ENCODE measurements at places on chromosomes 1 and 21.

DNA sequence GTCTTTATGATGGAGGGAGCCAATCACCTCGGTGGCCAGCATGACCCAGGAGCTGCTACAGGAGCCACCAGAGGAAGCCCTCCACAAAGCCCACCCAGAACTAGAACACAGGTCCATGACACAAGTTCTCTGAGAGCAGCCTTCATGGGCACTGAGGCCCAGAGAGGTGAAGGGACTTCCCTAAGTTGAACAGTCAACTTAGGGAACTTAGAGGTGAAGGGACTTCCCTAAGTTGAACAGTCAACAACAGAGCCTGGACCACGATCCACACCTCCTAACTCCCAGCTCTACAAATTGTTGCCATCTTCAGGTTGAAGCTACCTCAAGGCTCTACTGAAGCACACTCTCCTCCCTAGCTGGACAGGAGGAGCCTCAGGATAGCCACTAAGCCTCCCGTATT, 132.7 kb downstream of the CCDC185 start:
- peaks cover 3% of the 10 kb centered on the region for H3K4me1 ChIP-seq
- H3K27ac ChIP-seq = no peak overlapping the region
- no peak for DNase-seq
- no peak overlapping the region for H3K4me3 ChIP-seq

DNA sequence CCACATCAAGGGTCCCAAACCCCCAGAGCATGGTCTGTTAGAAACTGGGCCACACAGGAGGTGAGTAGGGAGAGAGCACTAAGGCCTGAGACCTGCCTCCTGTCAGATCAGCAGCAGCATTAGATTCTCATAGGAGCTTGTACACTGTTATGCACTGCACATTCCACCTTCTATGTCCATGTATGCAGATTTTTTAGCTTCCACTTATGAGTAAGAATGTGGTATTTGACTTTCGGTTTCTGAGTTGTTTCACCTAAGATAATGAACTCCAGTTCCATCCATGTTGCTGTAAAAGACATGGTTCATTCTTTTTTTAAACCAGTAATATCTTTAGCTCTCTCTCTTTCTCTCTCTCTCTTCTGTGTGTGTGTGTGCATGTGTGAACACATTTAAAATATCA, 663 bp upstream of the GBP6 start:
- no peak overlapping the region for H3K4me3 ChIP-seq
- H3K4me1 ChIP-seq = peaks cover 4% of the 10 kb centered on the region
- H3K27ac ChIP-seq = no peak overlapping the region
- no peak for DNase-seq
- no peaks in the 10 kb centered on the region for H3K36me3 ChIP-seq

DNA sequence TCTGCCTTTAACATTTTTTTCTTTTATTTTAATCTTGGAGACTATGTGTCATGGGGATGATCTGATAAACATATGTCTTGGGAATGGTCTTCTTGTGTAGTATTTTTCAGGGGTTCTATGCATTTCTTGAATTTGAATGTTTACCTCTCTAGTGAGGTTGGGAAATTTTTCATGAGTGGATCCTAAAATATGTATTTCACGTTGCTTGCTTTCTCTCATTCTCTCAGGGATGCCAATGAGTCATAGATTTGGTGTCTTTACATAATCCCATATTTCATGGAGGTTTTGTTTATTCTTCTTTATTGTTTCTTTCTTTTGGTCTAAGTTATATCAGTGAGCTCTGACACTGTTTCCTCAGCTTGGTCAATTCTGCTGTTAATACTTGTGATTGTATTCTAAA, 1237.2 kb downstream of the PLA2G4A start:
- no peaks in the 10 kb centered on the region for H3K27me3 ChIP-seq
- no peaks in the 10 kb centered on the region for H3K36me3 ChIP-seq
- H3K4me3 ChIP-seq = no peak overlapping the region
- H3K4me1 ChIP-seq = no peaks in the 10 kb centered on the region

- no peaks in the 10 kb centered on the region for H3K4me1 ChIP-seq
- no peaks in the 10 kb centered on the region for H3K27me3 ChIP-seq
- H3K4me3 ChIP-seq = no peak overlapping the region
- H3K27ac ChIP-seq = no peak overlapping the region
- no peaks in the 10 kb centered on the region for H3K36me3 ChIP-seq
Measured at GRCh38 chr21:22062472-22063139, 1064.4 kb downstream of the NCAM2 start.

- no peaks in the 10 kb centered on the region for H3K4me1 ChIP-seq
- no peaks in the 10 kb centered on the region for H3K36me3 ChIP-seq
- no peak overlapping the region for H3K27ac ChIP-seq
Measured at GRCh38 chr1:34617321-34618118, 137.3 kb upstream of the GJB5 start.

DNA sequence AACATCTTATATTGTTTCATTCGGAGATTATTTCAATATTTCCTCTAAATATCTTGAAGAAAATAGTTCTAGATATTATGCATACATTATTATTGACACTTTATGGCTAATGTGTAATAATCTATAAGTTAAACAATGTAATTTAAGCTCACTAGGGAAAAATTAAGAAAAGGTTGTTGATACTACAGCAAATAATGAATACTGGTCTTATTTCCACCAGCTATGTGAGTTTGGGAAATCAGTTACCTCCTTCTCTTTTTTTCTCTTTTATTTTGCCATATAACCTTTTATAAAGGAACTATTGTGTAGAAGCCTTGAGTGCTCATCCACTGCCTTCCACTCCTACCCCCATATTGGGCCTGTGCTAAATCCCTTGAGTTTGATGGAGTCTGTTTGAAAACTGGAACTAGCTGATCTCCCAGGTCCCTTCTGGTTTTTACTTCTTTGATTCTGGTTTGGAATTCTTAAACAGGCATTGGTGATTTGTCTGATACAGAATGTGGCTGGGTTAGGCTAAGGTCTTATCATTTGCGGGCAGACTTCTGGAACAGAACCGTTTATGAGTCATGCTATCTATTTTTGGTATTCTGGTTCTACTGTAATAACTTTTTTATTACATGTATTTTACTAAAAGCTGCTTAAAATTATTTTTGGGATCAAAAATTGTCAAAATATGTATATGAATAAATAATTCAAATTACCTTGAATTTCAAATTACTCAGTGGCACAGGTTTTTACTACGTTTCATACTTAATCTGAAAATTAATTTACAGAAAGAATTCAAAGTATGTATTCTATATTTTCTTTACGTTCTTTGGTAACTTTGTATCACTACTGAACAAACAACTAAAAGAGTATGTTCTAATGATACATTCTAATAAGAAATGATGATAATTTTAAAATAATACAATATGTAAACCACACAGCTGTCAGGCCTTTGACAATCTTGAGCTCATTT, 5.0 kb upstream of the CDC14A start:
- H3K4me1 ChIP-seq = peaks cover 9% of the 10 kb centered on the region
- no peaks in the 10 kb centered on the region for H3K27me3 ChIP-seq
- H3K4me3 ChIP-seq = no peak overlapping the region
- no peak for DNase-seq
- H3K36me3 ChIP-seq = no peaks in the 10 kb centered on the region

- peak overlapping the region; percentile 33 for H3K27ac ChIP-seq
- peak; percentile 63 for DNase-seq
- peaks cover 3% of the 10 kb centered on the region for H3K27me3 ChIP-seq
- peaks cover 19% of the 10 kb centered on the region for H3K4me1 ChIP-seq
- H3K36me3 ChIP-seq = no peaks in the 10 kb centered on the region
Measured at GRCh38 chr1:154896771-154897286, 26.7 kb upstream of the KCNN3 start.

DNA sequence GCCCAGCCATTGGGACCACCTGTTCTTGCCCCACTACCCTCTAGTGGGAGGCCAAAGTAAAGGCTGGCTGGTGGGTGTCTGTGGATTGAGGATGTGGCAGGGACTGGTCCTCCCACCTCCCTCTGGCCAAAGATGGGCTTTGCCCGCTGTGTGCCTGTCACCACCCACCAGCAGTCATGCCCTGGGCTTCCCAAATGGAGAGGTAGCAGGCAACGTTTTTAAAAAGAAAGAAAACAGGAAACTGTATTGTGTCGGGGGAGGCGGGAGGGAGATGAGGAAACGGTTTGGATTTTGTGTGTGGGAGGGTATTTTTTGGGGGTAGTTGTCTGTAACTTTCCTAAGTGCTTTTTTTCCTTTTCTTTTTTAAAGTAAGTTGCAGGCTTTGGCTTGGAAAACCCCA, 30.1 kb downstream of the SZRD1 start:
- peaks cover 64% of the 10 kb centered on the region for H3K36me3 ChIP-seq
- no peak for DNase-seq
- no peaks in the 10 kb centered on the region for H3K27me3 ChIP-seq
- peaks cover 19% of the 10 kb centered on the region for H3K4me1 ChIP-seq
- no peak overlapping the region for H3K4me3 ChIP-seq

DNA sequence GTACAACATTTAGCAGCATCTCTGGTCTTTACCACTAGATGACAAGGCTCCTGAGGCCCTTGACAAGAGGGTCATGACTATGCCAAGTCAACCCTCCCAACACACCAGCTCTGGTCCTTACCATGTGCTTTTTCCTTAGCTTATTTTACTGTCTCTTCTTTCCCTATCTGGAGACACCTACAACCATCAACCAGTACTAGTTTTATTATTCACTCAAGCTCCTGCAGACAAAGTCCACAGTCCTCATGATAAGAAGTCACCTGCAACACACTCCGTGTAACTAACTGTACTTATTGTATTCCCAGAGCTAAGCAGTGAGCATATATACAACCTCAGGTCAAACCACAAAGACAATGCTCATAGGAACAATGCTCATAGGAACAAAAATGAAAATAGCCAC, 15.3 kb downstream of the PABPC4 start:
- H3K36me3 ChIP-seq = peaks cover 58% of the 10 kb centered on the region
- H3K4me3 ChIP-seq = no peak overlapping the region
- no peak for DNase-seq
- H3K27me3 ChIP-seq = no peaks in the 10 kb centered on the region
- no peak overlapping the region for H3K27ac ChIP-seq
- H3K4me1 ChIP-seq = peaks cover 2% of the 10 kb centered on the region

DNA sequence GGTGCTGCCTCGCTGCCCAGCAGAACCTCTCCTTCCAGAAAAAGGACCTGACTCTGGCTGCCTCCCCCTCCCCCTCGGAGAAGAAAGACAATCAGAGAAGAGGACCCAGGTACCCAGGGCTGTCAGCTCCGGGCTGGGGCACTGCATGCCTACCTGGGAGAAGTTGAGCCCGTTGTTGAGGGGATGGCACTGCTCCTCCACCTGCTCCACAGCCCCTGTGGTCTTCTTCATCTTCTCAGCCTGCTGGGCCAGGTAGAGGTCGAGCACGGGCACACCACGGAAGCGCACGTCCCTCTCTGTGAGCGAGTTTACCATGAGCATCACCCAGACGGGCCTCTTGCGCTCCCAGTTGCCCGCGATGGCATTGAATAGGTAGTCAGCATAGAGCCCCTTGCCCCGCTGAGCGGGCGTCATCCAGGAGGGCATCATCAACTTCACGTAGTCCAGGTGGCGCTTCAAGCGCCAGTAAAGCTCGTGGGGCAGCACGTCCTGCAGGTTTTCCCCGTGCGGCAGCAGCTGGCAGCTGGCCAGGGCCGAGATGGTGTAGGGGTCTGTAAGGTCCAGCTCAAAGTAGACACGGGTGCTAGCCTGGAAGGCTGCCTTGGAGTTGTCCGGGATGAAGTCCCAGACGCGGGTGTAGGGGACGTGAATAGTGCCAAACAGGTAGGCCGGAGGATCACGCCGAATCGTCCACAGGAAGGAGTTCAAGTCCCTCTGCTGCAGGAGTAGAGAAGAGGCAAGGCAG, 3.1 kb downstream of the TRABD2B start:
- no peak for DNase-seq
- no peak overlapping the region for H3K27ac ChIP-seq
- peaks cover 77% of the 10 kb centered on the region for H3K27me3 ChIP-seq
- H3K36me3 ChIP-seq = no peaks in the 10 kb centered on the region
- peaks cover 20% of the 10 kb centered on the region for H3K4me1 ChIP-seq

DNA sequence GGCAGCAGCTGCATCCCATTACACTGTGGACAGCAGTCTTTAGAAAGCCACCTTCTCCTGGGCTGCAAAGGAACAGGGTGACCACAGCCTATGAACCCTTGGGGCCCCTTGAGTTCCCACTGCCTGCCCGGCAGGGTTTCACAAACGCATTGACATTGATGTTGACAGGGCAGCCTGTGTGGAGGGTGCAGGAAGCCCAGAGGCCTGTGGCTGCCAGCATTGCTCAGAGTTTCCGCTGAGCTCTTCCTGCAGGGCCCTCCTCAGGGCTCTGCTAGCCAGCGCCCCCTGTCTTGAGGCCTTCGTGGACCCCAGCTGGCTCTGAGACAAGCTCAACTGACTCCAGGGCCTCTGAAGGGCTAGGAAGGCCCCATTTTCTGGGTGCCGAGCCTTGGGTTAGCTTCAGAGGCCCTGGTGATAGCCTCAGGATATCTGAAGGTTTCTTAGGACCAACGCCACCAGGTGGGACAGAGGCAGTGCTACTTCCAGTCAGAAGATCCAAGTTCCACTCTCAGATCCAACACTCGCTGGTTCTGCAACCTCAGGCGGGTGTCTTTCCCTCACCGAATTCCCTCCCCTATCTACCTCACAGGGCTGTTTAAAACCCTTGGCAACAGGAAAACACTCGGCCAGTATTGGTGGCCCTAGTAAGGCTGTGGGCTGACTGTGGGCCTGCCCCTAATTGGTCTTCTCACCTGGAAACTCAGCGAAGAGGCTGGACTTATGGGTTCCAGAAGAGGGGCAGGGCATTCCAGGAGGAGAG, 27.2 kb upstream of the EPS8L3 start:
- no peak overlapping the region for H3K4me3 ChIP-seq
- no peak for DNase-seq
- H3K36me3 ChIP-seq = no peaks in the 10 kb centered on the region
- H3K27me3 ChIP-seq = no peaks in the 10 kb centered on the region
- H3K27ac ChIP-seq = no peak overlapping the region

GRCh38 chr1:173669491-173669941, at the start of gene ANKRD45:
ANKRD45 (minus strand) TSS chr1:173669851; CDS start chr1:173659418, 10,433 bp downstream.
- no peak within 1 kb of the TSS for H3K27ac ChIP-seq
- peak within 1 kb of the TSS; percentile 63 for H3K4me3 ChIP-seq
- DNase-seq = peak; percentile 95

DNA sequence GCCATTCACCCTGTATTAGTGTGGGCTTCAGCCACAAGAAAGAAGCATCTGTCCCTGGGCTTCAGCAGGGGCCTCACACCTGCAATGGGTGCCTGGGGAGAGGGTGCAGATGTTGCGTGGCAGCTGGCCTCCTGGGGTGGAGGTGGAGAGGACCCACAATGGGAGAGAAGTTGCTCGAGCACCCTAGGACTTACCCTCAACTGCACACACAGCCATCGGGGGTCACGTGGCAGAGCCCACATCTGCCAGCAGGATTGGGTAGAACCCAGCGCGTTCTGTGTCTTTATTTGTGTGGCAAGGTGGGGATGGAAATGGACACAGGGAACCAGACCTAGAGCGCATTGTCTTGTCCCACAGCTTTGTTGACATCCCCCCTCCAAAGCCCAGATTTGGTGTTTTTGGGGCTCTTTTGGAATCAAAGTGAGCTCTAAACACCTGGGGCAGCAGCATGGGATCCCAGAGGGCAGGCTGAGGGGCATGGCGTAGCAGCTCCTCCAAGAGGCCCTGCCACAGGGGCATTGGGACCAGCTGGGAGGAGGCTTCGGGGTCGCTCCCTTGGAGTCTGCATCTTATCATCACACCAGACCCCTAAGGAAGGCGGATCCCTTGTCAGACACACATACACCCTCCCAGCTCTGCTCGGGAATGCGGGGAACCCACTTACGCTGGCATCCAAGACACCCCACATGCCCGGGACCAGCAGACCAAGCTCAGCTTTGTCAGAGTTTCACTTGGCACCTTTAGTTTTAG, 5.1 kb downstream of the ABCG1 start:
- H3K27me3 ChIP-seq = peaks cover 5% of the 10 kb centered on the region
- H3K4me3 ChIP-seq = no peak overlapping the region
- peaks cover 36% of the 10 kb centered on the region for H3K4me1 ChIP-seq
- no peak for DNase-seq
